Foreskin keratinocyte (primary cell): ENCODE measurements at places on chromosomes 13 and 19. TPM values are rescaled to one million over a fixed set of nuclear protein-coding genes. Genes with fewer than 3 reads are reported as not detected.

DNA sequence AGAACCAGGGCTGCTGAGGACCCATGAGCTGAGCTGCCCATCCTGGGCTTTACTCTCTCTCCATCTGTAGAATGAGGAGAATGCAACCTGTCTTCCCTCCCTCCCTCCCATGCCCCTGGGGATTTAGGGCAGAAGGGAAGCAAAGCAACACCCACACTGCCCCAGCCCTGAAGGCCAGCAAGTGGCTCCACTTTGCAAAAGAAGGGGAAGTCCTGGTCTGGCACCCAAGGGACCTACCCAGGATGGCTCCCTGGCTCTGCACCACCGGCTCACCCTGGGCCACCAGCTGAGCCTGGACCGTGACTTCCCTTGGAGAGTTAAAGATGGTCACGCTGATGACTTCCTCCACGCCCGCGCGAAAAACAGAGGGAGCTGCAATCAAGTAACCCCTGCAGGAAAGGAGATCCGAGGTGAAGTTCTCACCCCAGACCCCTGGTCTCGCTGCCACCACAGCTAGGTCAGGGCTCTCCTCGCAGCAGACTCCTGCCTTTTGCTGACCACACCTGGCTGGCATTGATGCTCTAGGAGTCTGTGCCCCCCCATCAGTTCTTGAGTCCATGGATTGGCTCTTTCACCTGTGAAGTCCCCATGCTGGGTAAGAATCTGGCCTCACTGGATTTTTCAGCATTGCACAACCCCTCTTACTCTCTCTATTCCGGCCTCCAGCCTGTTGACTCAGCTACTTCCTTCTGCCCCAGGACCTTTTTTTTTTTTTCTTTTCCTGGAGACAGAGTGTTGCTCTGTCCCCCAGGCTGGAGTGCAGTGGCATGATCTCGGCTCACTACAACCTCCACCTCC is 4.6 kb downstream of the CPAMD8 start:
- DNase-seq, result peak; percentile 54

- DNase-seq, result no peak
Measured at GRCh38 chr13:68185444-68186141, 955.5 kb upstream of the PCDH9 start.

GRCh38 chr19:11335449-11336146 is 3.9 kb downstream of the RAB3D start:
- DNase-seq, result no peak

GRCh38 chr19:1532003-1532402 is 8.1 kb downstream of the PLK5 start:
- DNase-seq, result no peak

- no peak for DNase-seq
Measured at GRCh38 chr13:48646791-48647190, 6.9 kb upstream of the CYSLTR2 start.

The SOX1 gene
- total RNA-seq, result not detected in 2 replicates

- DNase-seq, result no peak
Measured at GRCh38 chr19:21878646-21879045, 42.7 kb upstream of the ZNF43 start.

- no peak for DNase-seq
Measured at GRCh38 chr13:79943346-79944023, 397.4 kb downstream of the SPRY2 start.
